GM12892 (cell line): ENCODE measurements at places on chromosomes 5 and 9.

DNA sequence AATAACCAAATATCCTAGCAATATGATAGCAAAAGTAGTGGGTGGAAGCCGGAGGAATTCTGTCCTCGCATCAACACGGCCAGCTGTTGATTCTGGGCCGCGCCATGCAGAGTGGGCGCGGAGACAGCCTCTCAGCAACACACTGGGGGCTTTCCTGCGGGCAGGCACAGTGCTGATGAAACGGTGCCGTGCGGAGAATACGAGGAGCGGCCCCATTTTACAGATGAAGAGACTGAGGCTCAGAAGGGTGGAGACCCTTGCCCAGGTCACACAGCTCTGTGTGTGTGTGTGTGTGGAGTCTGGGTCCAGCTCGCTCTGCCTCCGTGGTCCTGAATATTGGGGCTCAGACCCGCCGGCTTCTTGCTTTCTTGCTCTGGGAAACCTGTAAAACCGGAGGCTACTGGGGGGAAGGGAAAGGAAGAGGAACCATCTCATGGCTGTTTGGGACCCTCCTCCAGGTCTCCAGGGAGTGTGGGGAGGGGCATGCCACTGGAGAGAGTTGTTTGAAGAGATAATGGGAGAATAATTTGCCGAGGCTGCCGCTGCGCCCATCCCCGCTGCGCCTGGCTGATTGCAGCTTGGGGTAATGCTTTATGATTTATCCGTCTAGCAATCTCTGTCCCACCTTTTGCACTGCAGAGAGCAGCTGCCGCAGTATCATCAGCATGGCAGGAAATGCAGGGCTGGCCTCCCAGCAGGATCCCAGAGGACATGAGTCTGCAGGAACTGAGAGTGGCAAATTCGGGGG, 36.6 kb downstream of the NCS1 start:
- no peak for DNase-seq

- DNase-seq = no peak
These were observed 28.0 kb upstream of the ADAM19 start for GRCh38 chr5:157603333-157604190.

GRCh38 chr5:27158775-27159174, 120.4 kb upstream of the CDH9 start:
- DNase-seq = no peak

GRCh38 chr9:109171926-109172325, 4.9 kb upstream of the FRRS1L start:
- DNase-seq = no peak

DNA sequence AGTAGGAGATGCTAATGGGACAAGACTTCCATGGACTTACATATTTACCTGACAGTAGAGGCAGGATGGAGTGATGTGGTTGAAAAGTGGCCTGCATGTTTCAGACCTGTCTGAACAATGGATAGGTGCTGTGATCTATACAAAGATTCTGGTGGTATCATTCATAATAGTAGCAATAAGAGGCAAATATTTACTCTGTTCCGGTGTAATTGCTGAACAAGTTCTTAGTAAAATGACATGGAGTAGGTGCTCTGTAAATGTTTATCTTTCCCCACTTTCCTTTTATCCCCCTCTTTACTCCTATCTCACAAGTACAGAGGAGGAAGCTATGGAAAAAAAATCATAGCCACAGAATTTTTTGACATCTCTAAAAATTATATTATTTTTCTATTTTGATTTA, 159.0 kb upstream of the SLC12A2 start:
- no peak for DNase-seq

- DNase-seq = no peak
These were observed 213.0 kb downstream of the SPOCK1 start for GRCh38 chr5:137286025-137286610.

- DNase-seq = peak; percentile 76
These were observed 64.3 kb downstream of the RXRA start for GRCh38 chr9:134390537-134390936.

DNA sequence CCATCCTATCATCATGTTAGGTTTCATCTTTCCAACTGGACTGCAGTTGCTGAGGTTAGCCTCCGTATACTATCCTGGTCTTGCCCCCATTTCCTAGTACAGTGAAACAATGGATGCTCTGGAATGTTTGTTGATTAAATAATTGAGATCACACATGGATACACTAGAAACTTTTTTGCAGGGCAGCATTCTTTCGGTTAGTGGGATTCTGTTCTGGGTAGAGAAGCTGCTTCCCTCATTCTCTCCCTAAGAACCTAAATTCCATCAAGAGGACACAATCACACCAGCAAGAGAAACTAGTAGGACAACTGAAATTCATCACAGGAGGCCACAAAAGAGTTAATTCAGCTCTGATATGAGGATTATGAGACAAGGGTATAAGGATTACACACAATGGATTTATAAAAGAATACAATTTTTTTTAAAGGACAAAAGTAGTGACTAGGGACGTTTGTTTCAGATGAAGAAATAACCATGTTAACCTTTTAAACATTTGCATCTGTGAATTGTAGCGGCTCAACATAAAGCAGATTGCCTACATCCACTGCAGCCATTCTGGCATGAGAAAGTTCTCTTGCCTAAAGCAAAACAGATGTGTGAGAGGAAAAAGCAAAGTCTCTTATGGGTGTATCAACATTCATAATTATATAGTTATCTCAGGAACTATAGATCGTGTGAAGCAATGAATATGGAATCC, 162.7 kb upstream of the LHFPL2 start:
- DNase-seq = no peak

DNA sequence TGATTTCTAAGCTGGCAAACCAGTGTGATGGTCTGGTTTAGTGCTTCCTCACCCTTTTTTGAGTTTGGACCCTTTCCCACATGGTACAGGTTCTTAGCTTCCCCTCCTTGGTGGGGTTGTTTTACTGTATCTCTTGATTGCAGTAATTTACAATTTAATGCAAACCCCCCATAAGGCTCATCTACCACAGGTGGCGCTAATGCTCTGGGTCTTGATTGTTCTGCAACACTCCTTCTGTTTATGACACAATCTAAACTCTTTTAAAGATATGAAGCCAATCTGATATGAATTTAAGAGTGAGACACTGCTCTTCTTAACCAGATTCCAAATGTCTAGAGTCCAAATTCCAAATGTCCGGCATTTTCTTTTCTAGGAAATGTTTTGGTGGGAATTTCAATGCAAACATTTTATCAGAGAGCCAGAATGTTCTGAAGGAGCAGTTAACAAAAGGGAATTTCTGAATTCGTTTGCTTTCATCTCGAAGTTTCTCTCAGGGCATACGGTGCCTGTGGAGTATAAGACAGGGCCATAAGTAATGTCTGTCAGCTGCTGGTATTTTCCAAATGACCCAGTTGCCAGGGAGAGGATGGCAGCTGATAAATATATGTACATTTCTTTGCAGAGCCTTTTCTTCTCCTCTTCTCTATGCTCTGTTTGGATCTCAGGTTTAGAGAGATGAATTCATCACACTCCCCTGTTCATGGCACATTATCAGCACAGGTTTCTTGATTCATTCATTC, 246.8 kb downstream of the ARHGAP26 start:
- no peak for DNase-seq

DNA sequence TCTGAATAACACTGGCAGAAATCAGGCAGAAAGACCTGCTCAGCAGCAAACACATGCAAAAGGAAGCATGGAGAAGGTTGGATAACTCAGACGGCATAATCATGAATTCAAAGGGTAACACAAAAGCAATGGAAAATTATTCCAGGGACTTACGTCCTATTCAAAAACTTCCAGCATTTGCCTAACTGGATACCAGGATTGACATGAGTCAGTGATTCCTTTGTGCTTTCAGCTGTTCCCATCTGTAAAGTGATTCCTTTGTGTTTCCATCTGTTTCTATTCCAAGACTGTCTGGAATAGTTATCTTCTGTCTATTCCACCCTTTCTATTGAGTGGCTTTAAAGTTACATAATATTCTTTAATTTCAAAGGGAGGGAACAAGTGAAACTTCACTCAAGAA, 1361.7 kb upstream of the CDH9 start:
- DNase-seq = no peak

- DNase-seq = no peak
These were observed 344.6 kb upstream of the SGCD start for GRCh38 chr5:155982354-155982753.

DNA sequence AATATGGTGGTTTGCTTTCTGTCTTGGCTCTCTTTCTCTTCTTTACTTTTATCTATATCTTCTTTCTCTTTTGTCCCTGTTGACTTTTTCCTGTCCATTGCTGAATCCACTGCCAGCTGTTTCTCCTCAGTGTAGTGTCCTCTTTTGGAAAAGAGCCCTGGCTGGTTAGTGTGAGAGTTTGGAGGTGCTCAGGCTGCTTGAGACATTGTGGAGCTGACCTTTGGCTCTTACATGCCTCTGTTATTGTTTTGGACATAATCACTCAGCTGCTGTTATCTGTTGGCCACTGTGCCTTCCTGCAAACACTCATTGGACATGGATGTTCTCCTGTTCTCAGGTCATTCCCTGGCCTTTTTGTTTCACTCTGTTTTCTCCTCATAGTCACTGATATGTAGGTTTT, 295.4 kb upstream of the RIOK2 start:
- DNase-seq = no peak
